Memory B cell (primary cell): ENCODE measurements at places on chromosomes 6 and 20.

DNA sequence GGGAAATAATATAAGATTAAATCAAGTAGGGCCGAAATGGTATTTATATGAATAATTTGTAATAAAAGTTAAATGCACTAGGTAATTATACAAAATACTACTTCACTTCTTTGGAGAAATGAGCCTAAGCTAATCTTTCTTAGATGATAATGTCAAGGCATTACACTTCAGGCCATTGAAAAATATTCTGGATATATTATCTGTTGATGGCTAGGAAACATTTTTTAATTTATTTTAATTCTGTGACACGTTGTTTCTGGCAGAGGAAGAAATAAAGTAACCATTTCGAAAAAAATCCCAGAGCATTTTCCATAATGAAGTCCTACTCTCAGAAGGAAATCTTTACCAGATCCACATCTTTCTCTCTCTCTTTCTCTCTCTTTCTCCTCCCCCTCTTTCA, 133.9 kb downstream of the MMUT start:
- no peak for DNase-seq

DNA sequence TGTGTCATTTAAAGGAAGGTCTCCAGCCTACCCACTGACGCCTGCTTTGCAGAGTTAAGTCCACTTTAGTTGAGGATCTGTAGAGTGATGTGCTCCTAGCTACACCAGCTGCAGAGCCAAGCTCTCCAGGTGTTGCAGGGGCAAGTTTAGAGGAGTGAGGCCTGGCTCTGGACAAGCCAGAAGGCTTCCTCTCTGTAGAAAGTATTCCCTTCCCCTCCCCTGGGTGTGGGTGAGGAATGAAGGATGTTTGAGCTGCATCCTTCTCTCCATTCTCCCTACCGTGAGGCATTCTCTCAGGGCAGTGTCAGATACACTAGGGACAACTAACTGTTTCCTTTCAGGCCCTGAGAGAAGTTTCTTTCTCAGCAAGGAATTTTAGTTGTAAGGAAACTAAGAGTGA, 66.5 kb downstream of the ELOVL5 start:
- DNase-seq, result no peak

DNA sequence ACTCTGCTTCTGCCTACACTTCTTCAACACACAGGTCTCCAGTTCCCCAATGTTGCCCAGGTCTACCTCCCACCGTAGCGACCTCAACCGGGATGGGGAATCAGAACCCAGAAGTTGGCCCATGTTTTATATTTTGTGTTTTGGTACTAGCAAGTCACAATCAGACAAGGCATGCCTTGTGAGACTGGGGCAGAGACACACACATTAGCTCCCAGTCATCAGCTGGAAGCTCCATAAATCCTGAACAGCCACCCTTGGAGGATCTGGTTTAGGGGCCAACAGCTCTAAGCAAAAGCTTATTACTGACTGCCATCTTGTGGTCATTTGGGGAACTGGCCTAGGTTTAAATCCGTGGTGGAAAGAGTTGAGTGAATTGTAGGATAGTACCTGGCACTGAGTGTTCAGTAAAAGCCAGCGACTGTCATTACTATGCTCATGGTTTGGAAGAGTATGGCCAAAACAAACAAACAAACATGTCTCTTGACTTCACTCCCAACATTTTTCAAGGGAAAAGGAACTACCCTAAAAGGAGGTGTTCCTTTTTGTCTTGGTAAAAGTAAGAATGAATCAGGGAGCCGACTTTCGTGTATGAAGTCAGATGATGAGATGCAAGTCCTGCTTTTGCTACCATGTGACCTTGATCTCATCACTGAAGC, 40.5 kb downstream of the PIM1 start:
- DNase-seq, result peak; percentile 78

DNA sequence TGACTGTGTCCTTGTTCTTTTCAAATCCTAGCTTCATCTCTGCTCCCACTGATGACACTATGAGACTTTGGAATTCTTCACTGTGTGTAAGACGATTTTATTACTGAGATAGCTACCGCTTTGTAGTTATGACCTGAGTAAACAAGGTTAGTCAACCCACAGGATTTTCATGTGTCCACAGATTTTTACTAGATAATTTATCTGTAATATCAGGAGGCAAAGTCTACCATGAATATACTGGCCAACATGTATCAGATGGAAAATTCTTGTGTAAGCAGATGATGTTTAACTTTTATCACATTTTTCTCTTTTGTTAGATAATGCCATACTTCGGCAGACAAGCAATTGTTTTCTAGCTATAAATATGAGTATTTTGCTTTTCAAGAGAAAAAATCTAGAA, 119.8 kb downstream of the SGK1 start:
- DNase-seq, result no peak

DNA sequence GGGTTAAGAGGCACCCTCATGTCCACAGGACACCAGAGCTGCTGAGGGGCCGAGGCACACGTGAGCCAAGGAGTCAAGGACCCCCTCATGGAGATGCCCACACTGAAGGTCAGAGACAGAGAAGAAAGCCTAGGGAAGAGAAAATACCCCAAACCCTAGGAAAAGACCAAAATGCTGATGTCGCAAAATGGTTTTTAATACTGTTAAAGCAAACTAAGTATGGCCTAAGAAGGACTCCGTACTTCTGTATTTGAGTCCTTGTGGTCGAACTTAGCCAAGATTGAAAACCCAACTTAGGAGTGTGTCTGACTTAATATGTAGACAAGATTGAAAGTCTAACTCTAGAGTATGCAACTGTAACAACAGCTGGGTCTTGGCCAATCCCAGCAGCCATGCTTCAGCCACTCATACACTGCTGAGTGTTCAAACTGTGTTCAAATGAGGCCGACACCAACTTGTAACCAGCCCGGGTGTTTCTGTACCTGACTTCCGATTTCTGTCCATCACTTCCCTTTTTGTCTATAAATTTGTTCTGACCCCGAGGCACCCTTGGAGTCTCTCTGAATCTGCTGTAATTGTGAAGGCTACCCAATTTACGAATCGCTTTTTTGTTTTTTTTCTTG, 92.6 kb upstream of the AGPAT4 start:
- DNase-seq, result no peak

DNA sequence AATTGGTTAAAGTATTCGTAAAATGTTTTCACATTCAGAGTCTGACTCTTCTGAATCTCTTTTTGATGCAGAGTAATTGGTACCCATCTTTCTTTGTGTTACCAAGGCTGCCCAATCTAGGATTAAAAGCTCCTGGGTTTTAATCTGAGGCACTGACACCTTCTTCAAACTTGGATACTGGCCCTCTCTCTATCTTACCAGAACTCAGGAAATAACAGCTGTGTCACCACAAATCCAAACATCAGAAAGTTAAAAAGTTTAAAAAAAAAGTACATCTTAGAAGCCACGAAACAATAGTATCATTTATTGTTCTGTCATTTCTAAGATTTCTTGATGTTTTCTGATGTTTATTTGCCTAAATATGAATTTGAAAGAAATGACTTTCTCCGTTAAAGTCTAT, 255.5 kb upstream of the RUNX2 start:
- DNase-seq, result no peak

GRCh38 chr6:39086711-39087110, 28.3 kb downstream of the SAYSD1 start:
- DNase-seq, result no peak

DNA sequence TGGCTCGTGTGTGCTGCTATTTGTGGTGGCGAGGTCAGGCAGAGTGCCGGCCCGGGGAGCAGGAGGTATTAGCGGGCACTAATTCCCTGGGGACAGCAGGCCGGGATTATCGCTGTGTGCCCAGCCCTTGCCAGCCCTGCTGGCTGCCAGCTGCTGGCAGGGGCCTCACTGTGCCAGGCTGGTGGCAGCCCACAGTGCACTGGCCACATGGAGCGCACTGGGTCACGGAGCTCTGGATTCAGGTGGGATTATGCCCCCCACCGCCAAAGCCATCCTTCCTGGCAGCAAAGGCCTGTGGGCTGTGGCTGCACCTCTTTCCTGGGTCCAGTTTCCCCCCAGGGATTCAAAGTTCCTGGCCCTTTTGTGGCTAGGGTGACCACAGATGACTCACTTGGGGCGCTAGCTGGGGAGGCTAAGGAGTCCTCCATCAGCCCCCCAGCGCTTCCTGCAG, 59.7 kb downstream of the YTHDF1 start:
- DNase-seq, result no peak

- no peak for DNase-seq
Measured at GRCh38 chr6:166278579-166279392, 29.4 kb downstream of the PRR18 start.

DNA sequence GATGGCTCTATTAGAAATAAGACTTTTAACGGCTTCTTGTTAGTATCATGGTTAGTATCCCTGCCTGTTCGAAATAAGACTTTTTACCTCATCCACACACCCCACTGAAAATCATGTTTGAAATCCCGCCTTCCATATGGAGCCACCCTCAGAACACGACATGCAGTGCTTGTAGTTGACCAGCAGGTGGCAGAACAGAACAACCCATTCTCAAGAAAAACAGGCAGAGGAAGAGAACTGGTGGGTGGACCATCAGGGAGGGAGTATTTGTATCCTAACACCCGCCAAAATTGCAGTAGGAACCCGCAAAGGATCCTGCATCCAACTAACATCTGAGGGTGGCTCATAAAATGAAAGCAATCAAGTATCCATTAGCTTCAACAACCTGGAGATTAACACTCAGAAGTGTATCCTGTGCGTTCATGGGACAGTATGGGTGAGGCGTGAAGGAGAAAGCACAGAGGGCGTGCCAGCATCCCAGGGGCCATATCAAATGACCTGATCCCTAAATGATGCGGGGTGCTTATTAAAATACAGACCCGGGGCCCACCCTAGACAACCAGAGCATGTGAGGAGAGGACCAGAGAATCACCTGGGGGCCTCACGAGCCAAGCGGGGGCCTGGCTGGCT, 89.6 kb upstream of the NHSL1 start:
- peak; percentile 57 for DNase-seq

DNA sequence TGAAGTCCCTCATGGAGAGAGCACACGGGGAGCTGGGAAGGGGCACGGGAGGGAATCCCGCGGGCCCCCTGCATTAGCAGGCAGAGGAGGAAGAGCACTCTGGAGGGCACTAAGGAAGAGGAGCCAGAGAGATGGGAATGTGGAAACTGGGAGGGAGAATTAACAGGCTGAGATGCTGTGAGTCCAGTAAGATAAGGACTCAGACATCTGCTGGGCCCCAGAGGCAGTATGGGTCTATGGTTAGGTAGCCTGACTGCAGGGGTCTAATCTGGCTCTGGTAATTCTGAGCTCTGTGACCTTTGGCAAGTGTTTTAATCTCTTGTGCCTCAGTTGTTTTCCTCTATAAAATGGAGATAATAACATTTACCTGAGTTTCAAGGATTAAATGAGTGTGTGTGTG, 15.7 kb upstream of the SRSF3 start:
- DNase-seq, result no peak

DNA sequence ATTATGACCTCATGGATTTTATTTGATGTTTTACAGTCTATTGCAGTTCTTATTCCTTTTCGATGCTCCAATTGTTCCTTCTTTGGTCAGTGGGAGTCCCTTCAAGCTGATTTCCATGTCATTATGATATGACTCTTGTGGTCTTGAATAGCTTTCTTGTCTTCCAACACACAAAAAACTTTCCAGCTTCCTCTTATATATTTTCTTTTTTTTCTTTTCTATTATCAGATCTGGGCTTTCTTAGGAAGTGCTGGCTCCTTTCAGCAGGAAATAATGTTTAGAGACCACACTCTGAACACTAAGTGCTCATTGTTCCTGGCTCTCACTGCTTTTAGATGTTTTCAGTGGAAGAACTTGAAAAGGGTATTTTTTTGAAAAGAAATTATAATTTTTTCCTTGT, 3.1 kb upstream of the SLC17A1 start:
- no peak for DNase-seq

DNA sequence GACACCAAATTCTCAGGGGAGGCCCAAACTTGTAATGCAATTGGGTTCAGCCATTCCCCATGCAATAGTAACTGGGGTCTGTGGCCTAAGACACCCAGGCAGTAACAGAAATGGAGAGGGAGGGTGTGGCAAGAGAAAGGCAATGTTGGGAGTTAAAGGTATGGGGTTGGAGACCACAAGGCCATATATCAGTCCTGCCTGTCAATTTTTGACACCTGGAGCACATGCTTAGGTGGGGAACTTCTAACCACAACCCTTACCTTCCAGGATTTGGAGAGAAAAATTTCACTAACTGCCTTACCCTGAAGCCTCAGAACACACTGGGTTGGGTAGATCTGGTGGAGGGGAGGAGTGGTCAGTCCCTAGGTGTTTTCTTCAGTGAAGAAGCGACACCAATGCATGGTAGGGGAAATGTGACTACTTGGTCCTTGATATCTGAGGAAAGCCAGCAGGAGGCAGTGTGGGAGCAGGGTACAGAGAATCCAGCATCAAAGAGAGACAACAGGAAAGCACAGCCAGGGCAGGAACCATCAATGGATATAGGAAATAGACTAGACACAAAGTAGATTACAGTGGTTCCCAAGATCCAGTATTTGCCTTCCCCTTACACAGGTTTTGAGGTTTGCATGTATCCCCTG, 6.8 kb upstream of the USP49 start:
- DNase-seq, result no peak

DNA sequence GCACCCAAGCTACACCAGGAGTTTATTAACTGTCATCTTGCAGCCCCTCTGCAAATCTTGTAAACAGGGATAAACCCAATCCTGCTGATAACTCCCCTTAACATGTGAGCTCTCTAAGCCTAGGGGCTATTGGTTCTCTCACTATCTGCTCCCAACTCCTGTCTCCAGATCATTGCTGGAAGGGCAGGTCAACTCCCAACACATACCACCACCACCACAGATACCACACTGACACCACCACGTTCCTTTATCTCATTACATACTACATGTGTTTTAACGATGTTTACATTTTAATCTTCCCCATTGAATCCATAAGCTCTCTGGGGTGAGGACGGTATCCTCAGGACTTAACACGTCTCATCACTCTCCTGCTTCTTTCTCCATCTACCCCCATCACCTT, 51.8 kb downstream of the SIM1 start:
- no peak for DNase-seq

DNA sequence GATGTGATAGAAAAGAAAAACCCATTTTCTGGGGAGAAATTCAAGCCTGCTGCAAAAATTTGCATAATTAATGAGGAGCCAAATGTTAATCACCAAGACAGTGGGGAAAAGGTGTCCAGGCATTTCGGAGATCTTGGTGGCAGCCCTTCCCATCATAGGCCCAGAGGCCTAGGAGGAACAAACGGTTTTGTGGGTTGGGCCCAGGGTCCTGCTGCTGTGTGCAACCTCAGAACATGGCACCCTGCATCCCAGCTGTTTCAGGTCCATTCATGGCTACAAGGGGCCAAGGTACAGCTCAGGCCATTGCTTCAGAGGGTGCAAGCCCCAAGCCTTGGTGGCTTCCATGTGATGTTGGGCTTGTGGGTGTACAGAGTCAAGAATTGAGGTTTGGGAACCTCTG, 189.8 kb upstream of the IMPG1 start:
- no peak for DNase-seq

DNA sequence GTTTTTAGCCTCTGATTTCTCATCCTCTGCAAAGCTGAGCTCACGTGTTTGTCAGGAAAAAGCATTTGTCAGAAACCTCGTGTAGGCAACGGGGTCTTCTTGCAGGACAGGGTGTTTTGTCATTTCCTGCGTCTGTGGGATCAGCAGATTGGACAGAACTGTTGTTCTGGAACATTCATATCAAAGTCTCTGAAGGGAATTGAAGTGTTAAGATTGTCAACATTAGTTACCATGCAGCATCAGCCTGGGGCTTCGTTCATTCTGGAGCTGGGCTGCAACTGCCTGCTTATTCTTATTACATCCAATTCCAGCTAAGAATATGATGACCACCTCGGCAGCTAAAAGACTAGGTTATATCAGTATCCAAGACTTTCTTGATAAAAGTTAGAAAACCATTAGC, 71.0 kb upstream of the RALGAPA2 start:
- no peak for DNase-seq
